ENCODE measurements at places on chromosomes 12 and 14. TPM values are rescaled to one million over a fixed set of nuclear protein-coding genes. Genes with fewer than 3 reads are reported as not detected.

Gene RNASE1
- not detected for total RNA-seq

Gene OTX2
- not detected for total RNA-seq

Gene ANKS1B
- total RNA-seq = not detected

Gene HOXC11
- total RNA-seq = not detected

Gene TAS2R7
- total RNA-seq = not detected

Gene PLCZ1
- total RNA-seq = not detected

Gene C1QL4
- not detected for total RNA-seq

DNA sequence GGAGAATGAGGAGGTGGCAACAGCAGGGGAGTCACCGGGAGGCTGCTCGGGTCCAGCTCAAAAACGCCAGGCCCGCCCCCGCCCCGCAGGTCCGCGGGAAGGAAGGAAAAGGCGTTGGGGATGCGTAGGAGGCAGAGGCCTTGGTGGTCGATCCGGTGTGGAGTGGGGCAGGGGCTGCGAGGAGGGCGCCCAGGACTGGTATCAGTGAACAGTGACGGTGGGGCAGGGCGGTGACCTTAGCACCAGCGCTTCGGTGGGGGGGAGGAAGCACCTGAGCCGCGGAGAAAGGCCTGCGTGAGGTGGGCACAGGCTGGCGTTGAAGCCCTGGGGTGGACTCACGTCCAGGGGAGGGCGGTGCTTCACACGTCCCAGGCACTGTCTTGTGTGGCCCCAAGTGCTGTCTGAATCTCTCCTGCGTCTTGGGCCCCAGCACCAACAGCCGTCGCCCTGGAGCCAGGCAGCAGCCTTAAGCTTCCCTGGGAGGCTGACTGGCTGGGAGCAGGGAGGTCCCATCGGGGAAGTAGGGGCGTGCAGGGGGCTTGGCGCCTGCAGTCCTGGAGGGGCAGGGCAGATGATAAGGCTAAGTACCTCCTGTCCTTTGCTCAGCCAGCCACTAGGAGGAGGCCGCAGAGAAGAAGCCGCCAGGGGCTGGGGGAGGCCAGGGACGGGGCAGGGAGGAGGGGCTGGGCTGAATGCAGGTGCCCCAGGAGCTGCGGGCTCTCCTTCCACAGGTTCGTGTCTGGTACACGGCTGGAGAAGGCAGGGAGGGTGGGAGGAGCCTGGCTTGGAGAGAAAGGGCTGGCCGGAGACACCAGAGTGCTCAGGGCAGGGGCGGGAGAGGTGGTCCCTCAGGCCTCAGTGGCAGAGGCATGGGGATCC is 26.5 kb downstream of the ZBTB42 start:
- DNase-seq = peak; percentile 45

DNA sequence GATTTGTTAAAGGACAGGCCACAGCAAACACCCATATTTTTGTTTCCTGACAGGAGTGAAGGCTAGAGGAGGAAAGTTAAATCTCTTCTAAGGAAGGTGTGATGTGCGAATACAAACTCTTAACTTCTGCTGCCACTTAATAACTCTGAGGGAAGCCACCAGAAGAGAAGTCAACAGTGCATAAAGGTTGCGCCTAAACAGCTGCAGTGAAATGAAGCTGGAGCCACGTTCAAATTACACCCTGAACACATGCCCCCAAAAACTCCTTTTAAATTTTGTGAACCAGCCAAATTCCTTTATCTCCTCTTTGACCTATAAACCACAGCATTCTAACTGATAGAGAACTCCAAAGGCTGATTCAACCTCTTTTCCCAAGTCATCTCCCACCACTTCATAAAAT is 22.4 kb downstream of the DENND5B start:
- DNase-seq = no peak

- no peak for DNase-seq
Observed at GRCh38 chr14:58978343-58978742, 210.1 kb upstream of the DAAM1 start.
